ENCODE measurements at places on chromosomes 12 and 14.
A peak's percentile ranks its signal among the peaks of the same experiment; 100 is the strongest.

DNA sequence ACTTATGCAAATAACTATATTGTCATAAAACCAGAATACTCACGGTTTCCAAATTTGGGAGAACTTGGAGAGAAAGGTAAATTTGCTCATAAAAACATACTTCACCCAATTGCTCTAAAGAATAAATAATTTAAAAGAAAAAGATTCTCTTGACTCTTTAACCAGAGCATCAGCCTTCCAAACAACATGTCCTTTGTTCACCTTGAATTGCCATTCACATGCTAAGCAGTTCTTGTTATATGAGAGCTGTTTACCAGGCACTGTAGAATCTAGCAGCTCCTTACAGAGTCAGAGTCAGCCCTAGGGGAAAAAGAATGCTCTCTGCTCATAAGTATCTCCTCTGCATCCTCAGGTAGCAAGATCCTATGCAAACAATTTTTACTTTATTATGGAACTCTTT is 10.2 kb downstream of the SLCO1A2 start:
- DNase-seq, result no peak

- DNase-seq, result no peak
These were observed 777.9 kb upstream of the TMEM132C start for GRCh38 chr12:127489061-127489460.

DNA sequence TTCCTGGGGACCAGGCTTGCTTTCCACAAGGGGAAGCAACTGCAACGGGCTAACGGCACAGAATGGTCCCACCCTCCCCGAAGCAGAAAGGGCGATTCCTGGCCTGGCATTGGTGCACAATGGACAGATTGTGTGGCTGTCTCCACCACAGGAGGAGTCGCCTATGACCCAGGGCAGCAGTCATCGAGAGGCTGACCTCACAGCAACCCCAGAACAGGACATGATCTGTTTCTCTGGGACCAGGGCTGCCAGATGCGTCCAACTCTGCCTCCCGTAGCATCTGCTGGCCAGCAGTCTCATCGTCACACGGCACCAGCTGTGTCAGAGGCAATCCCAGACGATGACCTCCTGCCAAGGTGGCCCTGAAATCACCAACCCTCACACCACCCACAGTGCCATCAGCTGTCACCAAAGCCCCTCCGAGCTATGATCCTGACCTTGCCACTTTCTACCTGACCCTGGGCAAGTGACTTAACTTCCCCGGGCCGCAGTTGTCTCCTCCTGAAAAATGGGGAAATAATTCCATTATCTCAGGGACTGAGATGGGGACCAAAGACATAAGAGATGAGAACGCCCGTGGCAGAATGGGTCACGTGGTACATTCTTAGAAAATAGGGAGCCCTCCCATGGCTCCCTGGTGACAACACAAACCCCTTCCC is 86.7 kb downstream of the CHGA start:
- DNase-seq, result no peak

GRCh38 chr14:93792391-93792790 is 4.1 kb upstream of the PRIMA1 start:
- no peak for DNase-seq

DNA sequence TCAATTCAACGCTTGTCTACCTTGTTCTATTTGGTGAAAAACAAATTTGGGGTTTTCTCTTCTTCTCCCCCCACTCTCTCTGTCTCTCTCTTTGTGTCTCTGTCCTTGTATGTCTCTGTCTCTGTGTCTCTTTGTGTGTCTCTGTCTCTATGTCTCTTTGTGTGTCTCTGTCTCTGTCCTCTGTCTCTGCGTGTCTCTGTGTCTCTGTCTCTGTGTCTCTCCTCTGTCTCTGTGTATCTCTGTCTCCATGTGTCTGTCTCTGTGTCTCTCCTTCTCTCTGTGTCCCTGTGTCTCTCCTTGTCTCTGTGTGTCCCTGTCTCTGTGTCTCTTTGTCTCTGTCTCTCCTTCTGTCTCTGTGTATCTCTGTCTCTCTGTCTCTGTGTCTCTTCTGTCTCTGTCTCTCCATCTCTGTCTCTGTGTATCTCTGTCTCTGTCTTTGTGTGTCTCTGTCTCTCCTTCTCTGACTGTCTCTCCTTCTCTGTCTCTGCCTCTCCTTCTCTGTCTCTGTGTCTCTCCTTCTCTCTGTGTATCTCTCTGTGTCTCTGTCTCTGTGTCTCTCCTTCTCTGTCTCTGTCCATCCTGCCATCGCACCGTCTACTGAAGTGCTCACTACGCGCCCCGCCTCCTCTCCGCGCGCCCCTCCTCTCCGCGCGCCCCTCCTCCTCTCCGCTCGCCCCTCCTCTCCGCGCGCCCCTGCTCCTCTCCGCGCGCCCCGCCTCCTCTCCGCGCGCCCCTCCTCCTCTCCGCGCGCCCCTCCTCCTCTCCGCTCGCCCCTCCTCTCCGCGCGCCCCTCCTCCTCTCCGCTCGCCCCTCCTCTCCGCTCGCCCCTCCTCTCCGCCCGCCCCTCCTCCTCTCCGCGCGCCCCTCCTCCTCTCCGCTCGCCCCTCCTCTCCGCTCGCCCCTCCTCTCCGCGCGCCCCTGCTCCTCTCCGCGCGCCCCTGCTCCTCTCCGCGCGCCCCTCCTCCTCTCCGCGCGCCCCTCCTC is 12.8 kb downstream of the LRCOL1 start:
- peak; percentile 12 for DNase-seq

DNA sequence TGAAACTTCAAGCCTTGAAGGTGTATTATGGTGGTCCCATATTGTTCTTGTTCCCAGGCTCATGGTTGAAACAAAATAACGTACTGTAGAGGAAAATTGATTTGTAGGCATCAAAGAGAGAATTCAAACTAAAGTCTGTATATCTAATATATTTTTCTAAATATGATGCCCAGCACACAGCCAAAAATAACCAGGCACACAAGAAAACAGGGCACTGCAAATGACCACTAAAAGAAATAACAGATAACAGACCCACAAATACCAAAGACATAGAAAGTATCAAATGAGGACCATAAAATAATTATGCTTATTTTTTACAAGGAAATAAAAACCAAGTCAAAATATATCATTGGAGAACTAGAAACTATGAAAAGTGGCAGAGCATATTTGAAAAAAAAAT is 46.8 kb downstream of the LLPH start:
- DNase-seq, result no peak

- DNase-seq, result no peak
These were observed 10.8 kb upstream of the SLC4A8 start for GRCh38 chr12:51413791-51414190.

GRCh38 chr14:30840086-30840779 is 34.1 kb upstream of the COCH start:
- no peak for DNase-seq

GRCh38 chr12:119673634-119674033 is 5.7 kb downstream of the PRKAB1 start:
- no peak for DNase-seq

DNA sequence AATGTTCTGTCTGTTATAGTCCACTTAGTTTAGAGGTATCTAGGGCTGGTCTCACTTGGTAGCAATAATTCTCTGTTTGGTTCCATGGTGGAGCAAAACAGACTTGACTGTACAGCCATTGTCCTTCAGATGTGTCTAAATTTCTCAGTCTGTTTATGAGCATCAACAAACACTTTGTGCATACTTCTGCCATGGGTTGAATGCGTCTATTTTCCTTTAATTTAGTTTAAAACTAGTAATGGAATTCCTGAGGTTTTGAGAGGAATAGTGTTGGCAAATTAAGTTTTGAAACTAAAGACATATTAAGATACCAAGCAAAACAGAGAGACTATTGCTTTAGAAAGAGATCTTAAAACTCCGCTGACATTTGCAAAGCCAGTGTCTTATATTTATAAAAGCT is 22.6 kb downstream of the FRS2 start:
- no peak for DNase-seq

- no peak for DNase-seq
These were observed 11.4 kb downstream of the GPR19 start for GRCh38 chr12:12684375-12685106.

- no peak for DNase-seq
These were observed 24.5 kb downstream of the JDP2 start for GRCh38 chr14:75452324-75452723.
